ENCODE measurements at places on chromosomes 4 and X. TPM values are rescaled to one million over a fixed set of nuclear protein-coding genes. Genes with fewer than 3 reads are reported as not detected.

TLR8 gene
- total RNA-seq: 1.4 TPM

MAGED4 gene
- not detected for total RNA-seq

SUPT20HL1 gene
- not detected for total RNA-seq

RS1 gene
- not detected for total RNA-seq

SPANXN1 gene
- total RNA-seq: not detected

NAP1L3 gene
- total RNA-seq: 18.9 TPM

HERC5 gene
- total RNA-seq: 1.8 TPM

MEPE gene
- total RNA-seq: not detected

ABCG2 gene
- total RNA-seq: 2.7 TPM

SOWAHD gene
- total RNA-seq: 0.54 TPM

RASSF6 gene
- total RNA-seq: not detected

TSPAN6 gene
- 9.0 TPM for total RNA-seq
